Caki2 (cell line): ENCODE measurements at places on chromosomes 1 and 21.
A peak's percentile ranks its signal among the peaks of the same experiment; 100 is the strongest.

GRCh38 chr1:225903623-225904022, 14.7 kb upstream of the LEFTY1 start:
- DNase-seq = no peak

DNA sequence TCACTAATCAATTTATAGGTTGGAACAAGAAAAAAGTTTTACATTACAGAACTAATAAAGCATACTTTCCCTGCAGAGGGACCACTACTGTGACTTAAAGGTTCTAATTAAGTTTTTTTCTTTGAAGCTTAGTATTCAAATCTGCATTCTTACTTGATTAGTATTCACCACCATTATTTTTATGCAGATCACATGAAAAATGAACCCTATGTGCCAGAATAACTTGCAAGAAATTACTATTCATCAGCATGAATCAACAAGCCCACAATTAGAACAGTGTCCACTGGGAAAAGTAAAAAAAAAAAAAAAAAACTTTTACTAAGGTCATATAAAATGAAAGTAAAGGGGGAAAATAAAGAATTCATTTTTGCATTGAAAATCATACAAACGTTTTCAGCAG, 90.8 kb downstream of the SMYD3 start:
- DNase-seq = no peak

DNA sequence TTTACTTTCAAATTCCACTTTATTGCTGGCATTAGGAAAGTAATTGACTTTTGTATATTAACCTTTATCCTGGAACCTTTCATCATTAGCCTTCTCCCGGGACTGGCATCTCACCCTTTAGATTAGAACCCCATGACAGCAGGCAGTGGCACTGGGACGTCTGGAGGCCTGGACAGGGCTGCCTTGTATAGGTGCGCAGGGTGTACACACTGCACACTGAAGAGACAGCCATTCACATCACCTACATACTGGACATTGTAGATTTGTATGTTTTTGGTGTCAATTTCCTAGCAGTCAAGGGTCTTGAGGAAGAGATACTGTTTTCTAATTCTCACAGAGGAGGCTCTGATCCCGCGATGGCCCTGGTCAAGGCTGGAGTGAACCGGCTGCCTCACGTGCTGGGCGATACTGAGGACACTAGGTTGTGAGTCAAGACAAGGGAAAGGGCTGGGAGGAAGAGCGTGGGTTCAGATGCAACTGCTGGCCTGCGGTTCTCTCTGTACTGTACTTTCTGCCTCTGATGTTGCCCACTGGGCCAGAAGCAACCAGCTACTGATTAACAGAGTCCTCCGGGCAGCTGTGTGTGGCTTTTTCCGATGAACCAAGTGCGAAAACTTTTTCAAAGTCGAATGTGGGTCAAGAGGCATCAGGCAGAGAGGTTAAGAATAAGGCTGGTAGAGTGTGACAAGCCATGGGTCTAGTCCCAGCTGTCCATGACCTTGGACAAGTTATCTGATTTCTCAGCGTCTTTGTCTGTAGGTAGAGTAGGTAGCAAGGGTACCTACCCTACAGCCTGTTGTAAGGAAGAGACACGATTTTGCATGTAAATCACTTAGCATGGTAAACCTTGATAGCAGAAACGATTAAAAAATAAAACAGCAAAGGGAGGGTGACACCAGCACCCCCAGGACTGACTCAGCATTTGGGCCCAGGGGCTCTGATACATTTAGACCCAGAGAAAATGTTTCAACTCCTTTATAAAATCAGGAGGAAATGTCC, 38.2 kb upstream of the SLC25A33 start:
- peak; percentile 67 for DNase-seq

DNA sequence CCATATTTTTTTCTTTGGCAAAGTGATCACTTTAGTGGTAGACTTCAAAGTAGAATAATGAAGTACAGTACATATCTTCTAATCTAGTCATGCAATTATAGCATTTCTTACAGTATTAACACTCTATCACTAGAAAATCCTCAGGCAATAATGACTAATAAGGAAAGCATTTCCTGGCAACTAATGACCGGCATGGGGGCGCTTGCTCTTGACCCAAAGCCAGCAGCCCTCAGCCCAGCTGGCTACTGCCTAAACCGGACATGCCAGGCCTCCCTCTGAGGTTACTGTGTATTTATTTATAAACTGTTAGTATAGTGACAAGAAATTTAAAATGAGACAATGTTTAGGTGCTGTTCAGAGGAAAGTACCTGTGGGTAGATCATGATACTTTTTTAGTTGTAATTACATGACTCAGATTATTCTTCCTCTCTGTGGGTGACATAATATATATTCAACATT, 633.8 kb downstream of the PTPRC start:
- DNase-seq = peak; percentile 86

DNA sequence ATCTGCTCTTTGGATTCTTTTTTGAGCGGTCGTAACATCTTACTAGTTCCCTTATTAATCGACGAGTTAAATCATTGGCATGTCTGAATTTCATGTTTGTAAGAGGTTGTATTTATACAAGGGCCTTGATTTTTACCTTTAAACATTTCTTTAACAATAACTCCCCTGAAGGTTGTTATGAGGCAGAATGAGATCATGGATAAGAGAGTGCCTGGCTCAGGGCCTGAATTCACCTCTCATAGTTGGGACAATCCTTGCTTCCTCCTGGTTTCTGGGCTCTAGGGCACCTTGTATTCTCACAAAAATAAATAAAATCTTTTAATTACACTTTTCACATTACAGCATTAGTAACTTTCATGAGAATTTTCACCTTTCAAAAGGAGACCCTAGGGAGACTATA, 55.4 kb downstream of the MDM4 start:
- no peak for DNase-seq

DNA sequence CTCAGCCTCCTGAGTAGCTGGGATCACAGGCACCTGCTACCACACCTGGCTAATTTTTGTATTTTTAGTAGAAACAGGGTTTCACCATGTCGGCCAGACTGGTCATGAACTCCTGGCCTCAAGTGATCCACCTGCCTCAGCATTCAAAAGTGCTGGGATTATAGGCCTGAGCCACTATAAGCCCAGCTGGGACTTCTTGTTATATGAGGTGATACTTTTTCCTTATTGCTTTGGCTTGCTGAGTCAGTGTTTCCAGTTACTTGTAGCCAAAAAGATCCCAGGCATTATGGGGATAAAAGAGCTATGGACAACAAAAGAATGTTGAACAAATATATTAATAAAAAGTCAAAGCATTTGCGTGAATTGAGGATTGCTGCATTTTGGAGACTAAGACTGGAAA, 69.9 kb upstream of the LPGAT1 start:
- no peak for DNase-seq

DNA sequence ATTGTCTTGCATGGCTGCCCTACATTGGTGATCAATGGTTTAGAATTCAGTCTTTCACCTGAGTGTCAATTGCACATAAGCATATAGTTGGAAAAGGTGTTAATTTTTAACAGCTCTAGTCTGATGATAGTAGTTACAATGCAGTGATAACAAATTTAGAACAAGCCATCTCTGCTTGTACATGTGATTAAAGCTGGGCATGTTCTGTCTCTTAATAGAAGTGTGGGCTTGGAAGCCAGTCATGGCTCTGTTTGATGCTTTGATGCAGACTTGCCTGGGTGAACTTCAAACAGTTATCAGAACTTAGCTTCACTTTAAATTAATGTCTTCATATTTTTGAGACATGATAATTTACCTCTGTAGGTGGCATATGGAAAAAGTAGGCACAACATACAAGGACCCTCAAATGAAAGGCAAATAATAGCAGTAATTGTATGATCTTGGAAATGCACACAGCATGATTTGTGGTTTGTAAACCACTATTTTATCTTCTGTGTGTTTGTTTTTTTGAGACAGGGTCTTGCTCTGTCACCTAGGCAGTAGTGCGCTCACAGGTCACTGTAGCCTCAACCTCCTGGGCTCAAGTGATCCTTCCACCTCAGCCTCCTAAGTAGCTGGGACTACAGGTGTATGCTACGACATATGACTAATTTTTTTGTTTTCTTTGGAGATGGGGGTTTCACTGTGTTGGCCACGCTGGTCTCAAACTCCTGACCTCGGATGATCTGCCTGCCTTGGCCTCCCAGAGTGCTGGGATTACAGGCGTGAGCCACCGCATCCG, 3.8 kb downstream of the DDI2 start:
- DNase-seq = no peak

GRCh38 chr1:205074084-205074483, 10.2 kb downstream of the TMEM81 start:
- no peak for DNase-seq

- DNase-seq = no peak
Observed at GRCh38 chr1:195415584-195415983, 1192.7 kb downstream of the KCNT2 start.

DNA sequence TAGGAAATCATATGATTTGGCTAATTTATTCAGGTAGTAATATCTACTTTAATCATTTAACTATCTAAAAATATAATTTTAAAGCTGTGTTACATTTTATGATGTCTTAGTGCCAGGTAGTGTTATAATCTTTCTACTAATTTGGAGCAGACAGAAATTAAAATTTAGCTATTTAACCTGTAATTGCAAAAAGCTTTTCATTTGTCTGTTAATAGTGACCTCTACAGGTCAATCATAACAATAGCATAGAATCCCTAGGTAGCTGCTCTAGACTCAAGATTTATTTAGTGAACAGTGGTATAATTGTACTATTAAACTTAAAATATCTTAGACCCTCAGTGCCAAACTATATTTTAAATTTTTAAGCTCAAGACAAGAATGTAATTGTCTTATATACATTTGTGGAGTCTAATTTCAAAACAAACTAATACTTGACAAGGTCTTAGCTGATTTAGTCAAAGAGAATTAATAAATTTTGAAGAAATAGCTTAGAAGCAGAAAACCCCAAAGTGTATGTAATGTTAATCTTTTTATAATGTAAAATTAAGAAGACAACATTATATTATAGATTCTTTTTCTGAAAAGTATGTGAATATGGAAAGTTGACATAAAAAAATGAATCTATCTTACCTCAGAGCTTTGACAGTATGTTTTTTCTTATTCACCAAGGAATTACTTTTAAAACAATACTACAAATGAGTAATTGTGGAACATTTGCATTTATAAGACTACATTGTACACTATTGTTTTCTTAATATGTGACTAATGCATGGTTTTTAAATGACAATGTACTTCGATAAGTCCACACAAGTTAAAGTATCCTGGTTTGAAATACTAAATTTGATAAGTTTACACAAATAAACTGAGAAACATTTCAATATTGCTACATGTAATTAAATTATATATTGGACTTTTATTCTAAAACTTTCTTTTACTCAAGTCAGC, 64.1 kb upstream of the RNPC3 start:
- DNase-seq = no peak

DNA sequence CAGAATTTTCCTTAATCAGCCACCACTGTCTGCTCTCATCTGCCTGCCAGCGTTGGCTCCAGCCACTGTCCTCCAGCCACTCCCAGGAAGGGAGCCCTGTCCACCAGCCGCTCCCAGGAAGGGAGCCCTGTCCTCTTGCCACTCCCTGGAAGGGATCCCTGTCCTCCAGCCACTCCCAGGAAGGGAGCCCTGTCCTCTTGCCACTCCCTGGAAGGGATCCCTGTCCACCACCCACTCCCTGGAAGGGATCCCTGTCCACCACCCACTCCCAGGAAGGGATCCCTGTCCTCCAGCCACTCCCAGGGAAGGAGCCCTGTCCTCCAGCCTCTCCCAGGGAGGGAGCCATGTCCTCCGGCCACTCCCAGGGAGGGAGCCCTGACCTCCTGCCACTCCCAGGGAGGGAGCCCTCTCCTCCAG, 726.5 kb downstream of the PTPRU start:
- DNase-seq = peak; percentile 64

DNA sequence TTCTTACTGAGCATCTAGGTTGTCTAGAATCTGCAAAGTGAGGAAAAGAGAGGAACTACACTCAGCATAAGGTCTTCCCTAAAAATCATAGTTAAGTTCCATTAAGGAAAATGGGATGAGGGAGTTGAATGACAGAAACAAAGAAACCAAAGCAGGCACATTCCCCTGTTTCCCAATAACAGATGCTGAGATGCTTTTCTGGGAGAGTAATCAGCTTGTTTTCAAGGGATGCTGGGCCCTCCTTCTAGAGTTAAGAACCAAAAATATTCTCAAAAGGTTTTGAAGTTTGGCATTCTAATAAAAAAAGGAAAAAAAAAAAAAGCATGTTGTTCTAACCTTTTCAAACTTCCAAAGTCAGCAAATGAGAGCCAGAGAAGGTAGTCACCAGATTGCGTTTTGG, 105.2 kb upstream of the ZNF648 start:
- DNase-seq = no peak

DNA sequence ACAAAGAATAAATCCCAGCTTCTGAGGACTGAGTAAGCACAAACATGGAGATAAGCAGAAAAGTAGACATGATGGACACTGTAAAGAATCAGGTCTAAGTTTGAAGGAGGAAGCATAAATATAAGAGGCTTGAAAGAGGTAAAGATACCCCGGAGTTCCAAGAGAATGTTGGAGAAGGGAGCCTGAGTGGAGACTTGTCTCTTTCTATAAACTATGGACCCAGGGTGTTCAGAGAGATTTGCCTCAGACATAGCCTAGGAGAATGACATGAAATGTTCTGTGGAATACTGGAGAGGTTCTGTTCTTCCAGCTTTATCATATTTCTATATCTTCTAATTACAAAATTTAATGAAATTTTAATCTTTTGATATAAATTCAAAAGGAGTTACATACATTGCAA, 554.3 kb upstream of the B3GALT2 start:
- no peak for DNase-seq

DNA sequence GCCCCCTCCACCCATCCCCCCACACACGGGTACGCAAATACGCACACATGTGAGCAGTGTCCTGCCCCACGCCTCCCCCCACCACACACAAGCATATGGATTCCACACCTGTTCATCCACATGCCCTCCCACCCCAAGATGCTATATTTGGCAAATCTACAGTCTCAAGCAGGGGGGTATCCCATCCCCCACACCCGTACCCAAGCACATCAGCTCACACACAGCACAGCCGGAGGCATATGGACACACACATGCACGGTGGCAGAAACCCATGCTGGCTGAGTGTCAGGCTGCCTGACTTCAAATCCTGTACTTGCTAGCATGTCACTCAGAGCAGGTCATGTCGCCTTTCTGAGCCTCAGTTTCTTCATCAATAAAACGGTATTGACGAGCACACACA, 10.6 kb downstream of the COL16A1 start:
- no peak for DNase-seq
